ENCODE measurements at places on chromosomes 13 and 19. TPM values are rescaled to one million over a fixed set of nuclear protein-coding genes. Genes with fewer than 3 reads are reported as not detected.

The TYROBP gene
- total RNA-seq: 16.9 TPM

The CCNA1 gene
- total RNA-seq: 2.0 TPM

The C1QTNF9B gene
- total RNA-seq: 0.48 TPM

The ADGRE1 gene
- 0.62 TPM for total RNA-seq

GRCh38 chr19:40803170-40803856 lies 4.3 kb downstream of the EGLN2 start:
- DNase-seq: no peak

DNA sequence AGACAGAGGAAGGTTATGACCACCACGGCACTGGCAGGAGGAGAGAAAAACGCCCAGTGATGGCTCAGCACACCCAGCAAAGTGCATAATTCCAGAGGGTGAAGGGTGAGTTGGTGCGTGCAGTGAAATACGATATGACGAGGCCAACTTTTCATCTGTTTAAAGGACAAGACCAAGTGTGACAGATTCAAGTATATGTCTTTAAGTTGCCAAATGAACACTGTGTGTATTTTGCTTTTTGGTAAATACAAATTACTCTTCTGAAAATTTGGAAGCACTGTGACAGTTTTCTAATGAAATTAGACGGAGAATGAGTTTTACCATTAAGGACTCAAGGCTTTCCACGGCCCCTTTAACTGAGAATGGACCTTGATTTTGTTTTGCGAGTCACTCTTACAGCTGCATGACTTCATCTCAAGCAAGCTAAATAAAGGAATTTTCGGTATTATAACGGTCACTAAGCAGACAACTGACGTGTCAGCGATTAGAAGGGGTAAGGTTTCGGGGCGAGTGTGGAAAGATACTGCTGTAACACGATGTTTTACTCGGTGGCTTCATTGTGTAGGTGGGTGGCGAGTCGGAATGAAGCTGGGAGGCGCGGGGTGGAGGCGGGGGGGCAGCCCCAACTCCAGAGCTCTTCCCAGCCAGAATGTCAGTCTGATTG lies 22.8 kb downstream of the COL4A2 start:
- DNase-seq: no peak

DNA sequence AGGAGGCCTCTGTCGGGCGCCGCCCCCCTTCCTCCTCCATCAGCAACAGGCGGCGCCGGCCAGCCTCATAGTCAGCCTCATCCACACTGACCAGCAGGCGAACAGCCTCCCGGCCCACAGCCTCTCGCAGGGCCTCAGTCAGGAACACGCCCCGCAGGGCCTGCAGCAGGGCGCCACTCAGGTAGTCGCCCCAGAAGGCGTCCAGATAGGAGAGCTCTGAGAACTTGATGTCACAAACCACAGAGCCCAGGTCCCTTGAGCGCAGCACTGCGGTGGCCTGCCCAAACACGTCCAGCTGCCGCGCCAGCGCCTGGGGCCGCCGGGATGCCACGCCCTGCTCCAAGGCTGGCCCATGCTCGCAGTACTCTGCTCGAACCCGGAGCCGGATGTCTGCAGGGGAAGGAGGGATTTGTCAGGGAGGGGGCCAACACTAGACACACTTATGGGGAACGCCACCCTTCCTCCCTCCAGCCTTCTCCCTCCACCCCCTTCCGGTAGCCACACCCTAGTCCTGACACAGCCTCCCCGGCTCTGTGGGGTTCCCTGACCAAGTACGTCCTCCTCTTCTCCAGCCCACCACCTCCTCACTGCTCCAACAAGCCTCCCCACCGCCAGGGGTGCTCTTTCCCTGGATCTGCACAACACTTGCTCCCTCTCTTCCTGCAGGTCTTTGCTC lies 17.9 kb downstream of the DEDD2 start:
- DNase-seq: peak; percentile 92

- no peak for DNase-seq
Measured at GRCh38 chr13:33554919-33555791, 262.8 kb upstream of the RFC3 start.

- no peak for DNase-seq
Measured at GRCh38 chr19:12834976-12835757, 788 bp upstream of the RTBDN start.
